Stimulated activated CD4-positive, alpha-beta T cell treated with anti-CD3 and anti-CD28 coated beads, Interleukin-12 subunit alpha, Interleukin-12 subunit beta, amount 100 ng/mL, for 48 hours (primary cell): ENCODE measurements at places on chromosomes 7 and 10.

DNA sequence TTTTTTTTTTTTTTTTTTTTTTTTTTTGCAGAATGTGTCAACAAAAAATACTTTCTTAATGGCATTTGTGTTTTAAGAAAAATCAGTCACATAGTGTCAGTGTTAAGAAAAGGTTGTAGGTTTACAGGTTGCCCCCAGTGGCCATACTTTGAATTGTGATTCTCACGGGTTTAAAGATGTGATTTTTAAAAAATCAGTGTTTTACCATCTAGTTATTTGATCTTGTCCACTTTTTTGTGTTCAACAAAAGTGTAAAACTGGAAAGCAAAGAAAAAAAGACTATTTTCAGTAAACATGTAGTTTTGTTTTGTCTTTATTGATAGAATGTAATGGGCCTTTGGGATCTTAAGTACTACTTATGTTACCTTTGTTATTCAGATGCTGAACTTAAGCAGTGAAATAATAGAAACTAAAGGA, 25.7 kb downstream of the SUV39H2 start:
- no peak for DNase-seq

DNA sequence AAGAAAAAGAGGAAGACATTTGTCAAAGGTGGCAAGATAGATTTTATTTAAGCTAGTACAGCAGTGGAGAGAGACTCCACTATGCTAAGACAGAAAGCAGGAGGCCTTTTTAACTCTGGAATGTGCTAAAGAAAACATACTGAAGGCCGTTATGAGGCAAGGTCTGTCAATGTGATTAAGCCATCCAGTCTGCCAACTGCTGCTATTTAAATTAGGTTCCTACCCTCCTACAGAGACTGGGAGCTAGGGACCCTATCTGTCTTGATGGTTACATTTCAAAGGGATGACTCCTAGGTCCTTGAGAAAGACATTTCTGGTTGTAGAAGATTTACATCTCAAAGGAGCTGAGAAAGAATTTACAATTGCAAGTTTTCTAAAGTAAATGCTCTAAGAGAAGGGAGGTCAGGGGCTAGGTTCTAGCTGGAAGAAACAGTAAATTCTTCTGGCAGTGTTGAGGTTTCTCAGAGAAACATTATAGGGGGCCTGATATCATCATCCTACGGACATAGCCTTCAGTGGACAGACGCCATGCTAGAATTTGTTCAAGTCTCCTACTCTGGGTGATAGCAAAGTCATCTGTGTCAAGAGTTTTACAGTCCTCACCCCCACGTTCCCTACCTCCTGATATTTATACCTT, 211.6 kb downstream of the PHF14 start:
- DNase-seq, result no peak

- no peak for DNase-seq
Measured at GRCh38 chr10:111784946-111785465, 398.6 kb downstream of the GPAM start.

GRCh38 chr7:47678641-47679380, 96.9 kb upstream of the TNS3 start:
- DNase-seq, result no peak

GRCh38 chr10:110655320-110655719, 11.2 kb downstream of the RBM20 start:
- no peak for DNase-seq

- no peak for DNase-seq
Measured at GRCh38 chr7:69476416-69476815, 121.9 kb upstream of the AUTS2 start.

- DNase-seq, result no peak
Measured at GRCh38 chr10:18830277-18830676, 171.0 kb downstream of the ARL5B start.

GRCh38 chr10:6850452-6850851, 270.4 kb upstream of the PRKCQ start:
- DNase-seq, result no peak

DNA sequence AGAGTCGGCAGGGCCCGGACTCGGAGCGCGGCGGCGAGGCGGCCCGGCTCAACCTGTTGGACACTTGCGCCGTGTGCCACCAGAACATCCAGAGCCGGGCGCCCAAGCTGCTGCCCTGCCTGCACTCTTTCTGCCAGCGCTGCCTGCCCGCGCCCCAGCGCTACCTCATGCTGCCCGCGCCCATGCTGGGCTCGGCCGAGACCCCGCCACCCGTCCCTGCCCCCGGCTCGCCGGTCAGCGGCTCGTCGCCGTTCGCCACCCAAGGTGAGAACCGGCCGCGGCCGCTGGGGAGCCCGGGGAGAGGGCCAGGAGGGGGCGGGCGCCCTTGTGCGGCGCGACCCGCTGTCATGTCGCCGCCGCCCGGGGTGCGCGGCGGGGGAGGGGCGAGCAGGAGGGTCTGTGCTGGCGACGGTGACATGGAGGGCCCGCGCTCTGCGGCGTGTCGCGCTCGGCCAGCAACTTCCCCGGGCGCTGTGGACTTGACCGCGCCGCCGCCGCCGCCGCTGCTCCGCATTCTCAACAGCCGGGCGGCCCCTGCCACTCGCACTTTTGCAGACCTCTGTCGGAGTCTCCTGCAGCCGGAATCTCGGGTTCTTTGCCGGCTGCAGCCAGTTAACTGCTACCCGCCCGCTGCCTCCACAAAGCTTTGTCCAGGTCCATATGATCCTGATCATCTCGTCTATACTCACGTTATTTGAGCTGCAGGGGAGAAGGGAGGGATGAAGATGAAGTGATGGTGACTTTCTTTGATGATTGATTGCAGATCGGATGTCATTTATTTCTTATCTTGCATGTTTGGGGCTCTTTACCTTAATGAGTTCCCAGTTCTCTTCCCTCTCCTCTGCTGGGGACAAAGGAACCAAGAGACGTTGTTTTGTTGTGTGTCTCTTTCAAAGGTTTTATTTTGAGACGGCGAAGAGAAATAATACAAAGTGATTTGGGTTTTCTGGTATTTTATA, 869 bp downstream of the TRIM24 start:
- peak; percentile 21 for DNase-seq

DNA sequence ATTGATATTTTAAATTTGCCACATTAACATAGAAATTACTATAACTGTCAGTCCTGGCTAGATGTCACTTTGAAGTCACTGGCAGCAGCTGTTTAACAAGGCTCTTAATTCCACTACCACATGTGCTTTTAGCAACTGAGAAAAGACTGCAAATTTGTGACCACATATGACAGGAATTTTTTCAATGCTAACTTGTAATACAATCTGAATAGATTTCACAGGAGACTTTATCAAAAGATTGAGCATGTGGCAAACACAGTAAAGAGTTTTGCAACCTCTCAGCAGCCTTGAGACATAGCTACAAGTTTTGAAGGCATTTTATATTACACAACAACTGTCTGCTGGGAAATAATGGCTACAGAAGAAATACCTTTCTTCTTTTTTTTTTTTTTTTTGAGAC, 73.0 kb downstream of the MICU1 start:
- no peak for DNase-seq

DNA sequence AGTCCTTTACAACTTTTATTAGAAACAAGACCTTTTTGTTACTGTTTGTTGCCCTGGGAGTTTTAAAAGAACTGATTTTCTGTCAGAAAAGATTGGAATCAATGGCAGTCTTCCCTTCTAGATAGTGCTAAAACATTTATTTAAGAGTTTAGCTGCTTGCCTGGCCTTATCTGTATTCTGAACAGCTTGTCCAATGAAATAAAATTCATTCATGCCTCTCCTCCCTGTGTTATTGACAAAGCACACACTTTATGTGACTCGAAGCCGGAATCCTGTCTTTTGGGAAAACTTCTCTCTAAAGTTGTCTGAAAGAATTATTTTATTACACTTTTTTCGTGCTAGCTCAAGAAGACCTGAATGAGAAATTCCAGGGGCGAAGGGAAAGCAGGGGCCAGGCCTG, 992.5 kb downstream of the TYW1 start:
- no peak for DNase-seq

- no peak for DNase-seq
Measured at GRCh38 chr10:131556897-131557495, 245.5 kb upstream of the TCERG1L start.

DNA sequence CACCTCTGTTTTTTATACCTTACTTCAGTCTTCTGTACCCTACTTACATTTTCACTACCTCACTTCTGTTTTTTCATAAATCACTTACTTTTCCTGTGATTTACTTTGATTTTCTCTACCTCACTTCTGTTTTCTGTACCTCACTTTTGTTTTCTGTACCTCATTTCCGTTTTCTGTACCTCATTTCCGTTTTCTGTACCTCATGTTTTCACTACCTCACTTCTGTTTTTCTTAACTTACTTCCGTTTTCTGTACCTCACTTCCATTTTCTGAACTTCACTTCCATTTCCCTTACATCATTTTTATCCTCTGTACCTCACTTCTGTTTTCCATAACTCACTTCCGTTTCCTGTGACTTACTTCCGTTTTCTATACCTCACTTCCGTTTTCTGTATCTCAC, 492.0 kb upstream of the AKR1E2 start:
- DNase-seq, result no peak

DNA sequence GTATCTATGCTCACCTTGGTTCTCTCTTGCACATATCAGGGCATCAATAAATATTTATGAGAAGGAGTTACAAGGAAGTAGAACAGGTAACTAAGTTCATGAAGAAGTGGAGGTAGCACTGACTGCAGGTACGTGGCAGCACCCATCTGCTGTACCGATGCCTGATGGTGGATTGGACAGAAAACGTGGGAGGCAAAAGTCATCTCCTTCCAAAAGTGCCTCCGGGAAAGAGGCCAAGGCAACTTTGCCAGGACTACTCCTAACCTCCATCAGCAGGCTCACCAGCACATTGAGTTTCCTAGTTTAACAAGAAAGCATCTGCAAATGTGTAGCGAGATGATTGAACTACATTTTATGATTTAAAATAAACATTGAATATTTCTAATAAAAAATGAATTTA, 248.8 kb downstream of the ANKRD7 start:
- no peak for DNase-seq

GRCh38 chr10:5582736-5583135, 58.0 kb downstream of the CALML3 start:
- no peak for DNase-seq

DNA sequence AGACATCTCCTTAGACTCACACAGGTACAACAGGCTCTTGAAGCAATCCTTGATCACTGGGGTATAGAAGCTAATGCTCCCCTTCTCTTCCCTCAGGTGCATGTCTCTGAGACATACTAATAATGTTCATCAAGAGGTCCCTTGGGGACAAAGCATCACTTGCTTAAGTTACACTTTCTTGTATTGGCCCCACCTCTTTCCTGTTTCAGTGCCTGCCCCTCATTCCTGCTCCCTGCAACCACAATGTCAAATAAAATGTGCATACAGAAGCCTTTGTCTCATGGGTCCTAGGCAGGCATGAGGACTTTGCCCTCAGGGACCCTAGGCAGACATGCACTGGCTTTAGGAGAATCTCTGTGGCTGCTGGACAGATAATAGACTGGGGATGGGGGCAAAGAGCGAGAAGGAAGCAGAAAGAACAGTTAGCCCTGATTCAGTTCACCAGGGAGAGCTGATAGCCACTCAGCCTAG, 175.0 kb upstream of the NPY start:
- no peak for DNase-seq

DNA sequence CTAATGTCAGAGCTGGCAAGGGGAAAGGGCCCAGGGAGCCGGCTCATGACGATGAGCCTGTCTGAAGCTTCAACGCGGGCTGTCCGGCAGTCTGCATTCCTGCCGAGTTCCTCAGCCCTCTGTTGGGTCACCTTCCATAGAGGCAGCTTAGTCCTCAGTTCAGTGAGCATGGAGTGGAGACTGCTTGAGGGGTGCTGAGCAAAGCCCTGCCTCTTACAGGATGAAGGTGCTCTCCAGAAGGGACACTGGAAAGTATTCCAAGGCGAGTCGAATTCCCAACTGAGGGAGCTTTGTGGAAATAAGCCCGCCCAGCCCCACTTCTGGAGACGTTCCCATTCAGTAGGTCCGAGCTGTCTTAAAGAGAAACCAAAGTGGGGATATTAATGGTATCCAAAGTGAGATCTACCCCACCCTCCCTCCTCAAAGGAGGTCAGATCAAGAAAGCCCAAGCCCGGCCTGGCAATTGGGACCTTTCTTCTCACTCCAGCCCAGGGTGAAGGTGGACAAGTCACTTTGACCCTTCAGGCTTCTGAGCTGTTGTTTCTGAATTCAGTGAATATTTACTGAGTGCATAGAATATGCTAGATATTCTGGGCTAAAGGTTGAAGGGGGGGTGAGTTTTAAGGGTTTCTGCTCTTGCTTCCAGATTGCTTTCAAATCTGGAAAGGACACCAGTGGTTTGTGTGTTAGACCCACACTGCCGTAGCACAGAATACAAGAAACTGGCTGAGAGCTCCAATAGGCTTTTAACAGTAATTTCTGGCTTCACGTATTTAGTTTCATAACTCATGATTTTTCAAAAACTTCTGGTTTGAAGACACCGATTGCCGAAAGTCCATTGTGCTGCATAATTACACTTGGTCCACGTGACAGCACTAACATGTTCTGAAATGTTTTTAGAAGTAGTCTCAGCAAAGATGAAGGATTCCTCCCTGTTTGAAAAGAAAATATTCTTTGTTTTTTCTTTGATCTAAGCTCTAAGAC, 3.5 kb downstream of the EGFR start:
- DNase-seq, result no peak

GRCh38 chr10:79430936-79431335, 14.5 kb downstream of the ZCCHC24 start:
- DNase-seq, result no peak

GRCh38 chr7:98097042-98097645, 9.5 kb upstream of the LMTK2 start:
- no peak for DNase-seq

- no peak for DNase-seq
Measured at GRCh38 chr7:94274828-94275227, 119.9 kb upstream of the COL1A2 start.

DNA sequence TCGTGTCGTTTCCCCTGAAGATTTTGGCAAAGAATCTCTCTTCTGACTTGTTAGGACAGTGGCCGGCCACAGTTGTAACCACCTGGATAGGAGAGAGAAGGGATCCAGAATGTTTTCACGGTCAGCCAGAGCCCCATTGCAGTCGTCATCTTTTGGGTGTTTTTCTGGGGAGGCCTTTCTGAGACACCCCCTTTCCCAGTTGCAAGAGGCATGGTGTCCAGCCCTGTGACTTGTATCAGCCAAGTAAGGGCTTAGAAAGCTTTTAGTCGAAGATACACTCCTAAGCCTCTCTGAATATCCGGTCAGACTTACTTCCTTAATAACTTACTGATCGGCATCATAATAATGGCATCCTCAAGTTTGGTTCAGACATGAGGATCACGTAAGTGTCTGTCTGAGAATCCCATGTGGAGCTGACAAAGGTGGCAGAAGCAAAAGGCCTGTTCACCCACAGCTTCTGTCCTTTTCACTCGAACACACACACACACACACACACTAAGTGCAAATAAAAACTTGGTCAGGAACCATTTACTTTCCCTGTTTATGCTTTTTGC, 435.7 kb upstream of the GALNT17 start:
- DNase-seq, result no peak
